ENCODE measurements at places on chromosomes 1 and 21.
A peak's percentile ranks its signal among the peaks of the same experiment; 100 is the strongest.

DNA sequence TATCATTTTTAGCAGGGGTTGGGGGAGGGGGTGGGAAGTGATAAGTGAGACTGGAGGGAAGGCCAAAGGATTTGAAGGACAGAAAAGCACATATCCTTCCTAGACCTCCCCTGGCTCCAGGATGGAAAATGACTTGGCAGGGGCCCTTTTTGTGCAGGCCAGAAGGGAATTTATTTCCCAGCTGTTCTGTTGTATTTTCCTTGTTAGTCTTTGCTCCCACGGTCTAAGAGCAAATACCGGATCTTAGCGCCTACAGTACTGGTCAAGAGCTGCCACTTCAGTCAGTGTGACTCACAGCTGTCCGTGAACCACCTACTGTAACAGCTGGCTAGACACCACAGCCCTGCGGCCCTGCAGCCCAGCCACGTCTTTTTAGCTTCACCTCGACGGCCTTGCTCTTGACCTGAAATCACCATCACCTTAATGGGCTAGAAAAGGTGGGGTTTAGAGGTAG, 51.0 kb upstream of the ERRFI1 start:
- DNase-seq, result no peak
- H3K27me3 ChIP-seq, result no peaks in the 10 kb centered on the region
- H3K4me3 ChIP-seq, result no peak overlapping the region
- peaks cover 52% of the 10 kb centered on the region for H3K4me1 ChIP-seq
- H3K27ac ChIP-seq, result peak overlapping the region; percentile 96

GRCh38 chr1:168252204-168252733, 26.5 kb downstream of the SFT2D2 start:
- H3K36me3 ChIP-seq, result peaks cover 55% of the 10 kb centered on the region
- no peak overlapping the region for H3K4me3 ChIP-seq
- peaks cover 5% of the 10 kb centered on the region for H3K4me1 ChIP-seq
- no peak for DNase-seq
- no peak overlapping the region for H3K27ac ChIP-seq

GRCh38 chr1:91066538-91066937, 44.7 kb upstream of the ZNF644 start:
- H3K27me3 ChIP-seq, result no peaks in the 10 kb centered on the region
- H3K4me1 ChIP-seq, result peaks cover 4% of the 10 kb centered on the region
- no peaks in the 10 kb centered on the region for H3K36me3 ChIP-seq
- DNase-seq, result no peak

DNA sequence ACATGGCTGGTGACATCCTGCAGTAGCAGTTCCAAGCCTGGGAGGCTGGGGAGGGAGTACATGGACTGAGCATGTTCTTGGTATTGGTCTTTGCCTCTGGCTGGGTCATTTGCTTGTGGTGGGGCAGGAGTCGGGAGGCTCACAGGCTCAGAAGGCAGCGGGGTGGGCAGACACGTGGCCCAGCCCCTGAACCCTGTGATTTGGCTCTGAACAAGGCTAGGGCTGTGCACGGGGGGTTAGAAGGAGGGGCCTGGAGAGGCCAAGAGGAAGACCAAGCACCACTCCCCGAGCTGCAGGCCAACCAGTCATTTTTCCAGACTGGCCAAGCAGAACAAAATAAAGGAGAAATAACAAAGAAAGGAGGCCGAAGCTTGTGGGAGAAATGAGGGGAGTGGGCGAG, 9.7 kb upstream of the PRELP start:
- H3K36me3 ChIP-seq, result no peaks in the 10 kb centered on the region
- peak overlapping the region; percentile 94 for H3K27ac ChIP-seq
- peaks cover 4% of the 10 kb centered on the region for H3K27me3 ChIP-seq
- H3K4me3 ChIP-seq, result no peak overlapping the region
- peaks cover 45% of the 10 kb centered on the region for H3K4me1 ChIP-seq

GRCh38 chr1:205600085-205600484, 31.7 kb downstream of the ELK4 start:
- H3K36me3 ChIP-seq, result peaks cover 18% of the 10 kb centered on the region
- H3K27ac ChIP-seq, result peak overlapping the region; percentile 75
- no peak overlapping the region for H3K4me3 ChIP-seq
- H3K27me3 ChIP-seq, result no peaks in the 10 kb centered on the region
- no peak for DNase-seq

GRCh38 chr1:64986903-64987871, 20.8 kb upstream of the JAK1 start:
- peaks cover 14% of the 10 kb centered on the region for H3K4me1 ChIP-seq
- DNase-seq, result no peak
- peaks cover 2% of the 10 kb centered on the region for H3K36me3 ChIP-seq

GRCh38 chr1:145714524-145715111, 4.7 kb upstream of the CD160 start:
- peaks cover 15% of the 10 kb centered on the region for H3K4me1 ChIP-seq
- no peak overlapping the region for H3K27ac ChIP-seq
- H3K36me3 ChIP-seq, result no peaks in the 10 kb centered on the region
- no peak for DNase-seq

DNA sequence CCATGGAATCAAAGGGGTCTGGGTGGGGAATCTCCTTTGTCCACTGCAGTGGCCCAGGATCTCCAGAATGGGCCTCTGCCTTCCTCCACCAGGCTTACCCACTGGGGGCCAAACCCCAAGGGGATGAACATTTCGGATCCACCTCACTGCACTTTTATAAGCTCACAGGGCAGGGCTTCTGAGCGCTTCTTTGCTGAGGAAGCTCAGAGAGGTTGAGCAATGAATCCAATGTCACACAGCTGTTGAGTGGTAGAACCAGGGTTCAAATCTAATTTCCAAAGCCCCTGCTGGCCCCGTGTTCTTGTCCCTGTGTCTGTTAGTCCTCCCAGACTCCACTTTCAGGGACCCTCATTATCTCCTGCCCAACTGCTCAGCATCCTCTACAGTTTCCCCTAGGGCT, 250.8 kb downstream of the GRIK3 start:
- H3K27ac ChIP-seq, result no peak overlapping the region
- no peaks in the 10 kb centered on the region for H3K4me1 ChIP-seq
- no peak overlapping the region for H3K4me3 ChIP-seq
- no peaks in the 10 kb centered on the region for H3K36me3 ChIP-seq
- DNase-seq, result no peak

- DNase-seq, result no peak
- peaks cover 35% of the 10 kb centered on the region for H3K27me3 ChIP-seq
- H3K4me1 ChIP-seq, result no peaks in the 10 kb centered on the region
Measured at GRCh38 chr1:229381234-229381633, 38.4 kb upstream of the CCSAP start.

- no peak overlapping the region for H3K4me3 ChIP-seq
- H3K27ac ChIP-seq, result no peak overlapping the region
- no peak for DNase-seq
Measured at GRCh38 chr1:118983558-118984041, 4.5 kb downstream of the TBX15 start.

- H3K4me1 ChIP-seq, result no peaks in the 10 kb centered on the region
- no peaks in the 10 kb centered on the region for H3K36me3 ChIP-seq
- no peak overlapping the region for H3K4me3 ChIP-seq
Measured at GRCh38 chr1:11471473-11471872, 7.5 kb upstream of the DISP3 start.

DNA sequence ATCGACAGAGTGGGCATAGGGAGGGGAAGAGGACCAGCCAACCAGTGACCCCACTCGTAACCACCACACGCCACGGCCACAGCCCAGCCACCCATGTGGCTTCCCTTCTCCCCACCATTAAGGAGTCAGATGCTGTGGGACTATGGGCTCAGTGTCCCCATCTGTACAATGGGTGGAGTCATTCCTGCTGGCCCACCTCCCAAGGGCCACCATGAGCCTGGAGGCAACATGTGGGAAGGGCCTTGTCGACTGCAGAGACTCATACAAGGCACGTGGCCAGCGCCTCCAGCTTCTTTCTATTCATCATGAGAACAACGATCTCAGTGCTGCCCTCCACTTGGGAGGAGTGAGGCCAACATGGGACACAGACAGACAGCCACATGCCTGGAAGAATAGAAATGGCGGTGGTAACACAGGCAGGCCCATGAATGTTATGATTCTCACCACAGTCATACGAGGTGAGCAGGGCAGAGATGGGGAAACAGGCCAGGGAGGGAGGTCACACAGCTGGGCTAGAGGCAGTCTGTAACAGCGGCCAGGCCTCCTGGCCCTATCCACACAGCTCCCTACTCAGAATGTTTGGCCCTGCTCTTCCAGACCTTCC, 16.1 kb downstream of the LRP8 start:
- DNase-seq, result no peak
- peaks cover 40% of the 10 kb centered on the region for H3K4me1 ChIP-seq
- H3K27ac ChIP-seq, result no peak overlapping the region
- no peaks in the 10 kb centered on the region for H3K27me3 ChIP-seq
- no peaks in the 10 kb centered on the region for H3K36me3 ChIP-seq

- no peak overlapping the region for H3K4me3 ChIP-seq
- no peaks in the 10 kb centered on the region for H3K27me3 ChIP-seq
- H3K4me1 ChIP-seq, result peaks cover 48% of the 10 kb centered on the region
Measured at GRCh38 chr1:158101927-158102326, 78.8 kb upstream of the CD1D start.

DNA sequence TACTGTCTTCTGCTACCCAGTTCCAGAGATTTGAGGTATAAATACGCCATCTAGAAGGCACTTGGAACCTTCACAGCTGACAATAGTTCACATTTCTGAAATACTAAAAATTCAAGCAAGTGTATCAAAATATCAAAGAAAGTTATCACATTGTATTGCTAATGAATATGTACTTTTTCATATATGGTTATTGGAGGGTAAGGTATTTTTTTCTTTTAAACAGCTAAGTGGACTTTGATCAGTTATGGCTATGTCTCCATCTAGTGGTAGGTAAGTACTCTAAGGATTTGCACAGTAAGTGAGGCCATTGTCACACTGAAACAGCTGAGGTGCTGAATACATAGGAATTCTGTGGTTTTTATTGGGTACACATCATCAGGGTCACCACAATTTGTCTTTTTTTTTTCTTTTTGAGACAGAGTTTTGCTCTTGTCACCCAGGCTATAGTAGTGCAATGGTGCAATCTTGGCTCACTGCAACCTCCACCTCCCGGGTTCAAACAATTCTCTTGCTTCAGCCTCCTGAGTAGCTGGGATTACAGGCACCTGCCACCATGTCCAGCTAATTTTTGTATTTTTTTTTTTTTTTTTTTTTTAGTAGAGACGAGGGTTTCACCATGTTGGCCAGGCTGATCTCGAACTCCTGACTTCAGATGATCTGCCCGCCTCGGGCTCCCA, 49.1 kb upstream of the CR2 start:
- H3K4me1 ChIP-seq, result peaks cover 2% of the 10 kb centered on the region
- peaks cover 20% of the 10 kb centered on the region for H3K27me3 ChIP-seq
- H3K27ac ChIP-seq, result no peak overlapping the region
- no peaks in the 10 kb centered on the region for H3K36me3 ChIP-seq
- DNase-seq, result no peak

GRCh38 chr1:60118085-60118484, 44.5 kb upstream of the C1orf87 start:
- peaks cover 43% of the 10 kb centered on the region for H3K27me3 ChIP-seq
- H3K36me3 ChIP-seq, result no peaks in the 10 kb centered on the region
- no peak for DNase-seq
- peaks cover 20% of the 10 kb centered on the region for H3K4me1 ChIP-seq

DNA sequence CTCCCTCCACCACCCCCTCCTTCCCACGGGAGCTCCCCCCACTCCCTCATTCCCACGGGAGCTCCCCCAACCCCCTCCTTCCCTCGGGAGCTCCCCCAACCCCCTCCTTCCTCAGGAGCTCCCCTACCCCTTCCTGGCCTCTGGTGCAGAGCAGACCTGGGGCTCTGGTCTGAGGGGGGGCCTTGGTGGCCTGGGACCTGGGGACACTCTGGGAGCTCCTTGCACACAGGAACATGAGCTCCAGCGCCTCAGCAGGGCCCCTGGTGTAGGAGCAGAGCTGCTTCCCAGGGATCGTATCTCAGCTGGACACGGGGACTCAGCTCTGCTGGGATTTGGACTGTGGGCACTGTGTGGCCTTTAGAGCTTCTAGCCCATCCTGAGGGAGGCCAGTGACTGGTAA, 19.7 kb upstream of the PRSS38 start:
- no peak for DNase-seq
- H3K4me1 ChIP-seq, result peaks cover 45% of the 10 kb centered on the region
- no peaks in the 10 kb centered on the region for H3K36me3 ChIP-seq

DNA sequence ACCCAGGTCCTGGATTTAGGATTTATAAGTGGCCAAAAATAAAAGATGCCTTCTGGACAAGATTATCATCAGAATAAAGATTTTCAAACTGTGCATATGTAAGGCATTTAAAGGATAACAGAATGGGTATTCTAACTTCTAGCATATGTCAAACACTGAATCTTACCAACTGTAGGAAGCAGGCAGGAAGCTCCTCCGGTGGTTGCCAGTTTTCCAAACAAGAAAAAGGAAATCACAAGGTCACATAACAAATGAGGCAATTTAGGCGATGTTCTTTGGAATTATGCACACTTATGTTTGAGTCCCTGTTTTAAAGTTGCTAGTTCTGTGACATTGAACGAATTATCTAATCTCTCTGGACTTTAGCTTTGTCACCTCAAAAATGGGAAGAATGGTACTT, 48.9 kb downstream of the ATP6V1G3 start:
- peaks cover 12% of the 10 kb centered on the region for H3K4me1 ChIP-seq
- no peaks in the 10 kb centered on the region for H3K27me3 ChIP-seq
- no peak overlapping the region for H3K27ac ChIP-seq
- DNase-seq, result no peak

DNA sequence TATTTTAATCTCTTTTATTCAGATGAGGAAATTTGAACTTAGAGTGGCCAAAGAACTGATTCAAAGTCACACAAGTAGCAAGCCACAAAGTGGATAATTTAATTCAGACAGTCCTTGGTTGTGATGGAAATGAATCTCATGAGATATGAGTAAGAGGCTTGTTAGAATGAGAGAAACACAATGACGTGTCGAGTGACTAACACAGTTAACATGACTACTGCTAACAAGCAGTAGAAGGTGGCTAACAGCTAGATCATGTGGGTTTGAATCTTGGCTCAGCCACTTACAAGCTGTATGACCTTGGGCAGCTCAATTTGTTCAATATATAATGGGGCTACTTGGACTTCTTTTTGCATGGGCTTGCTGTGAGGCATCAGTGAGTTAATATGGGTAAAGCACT, 104.5 kb upstream of the LMO4 start:
- peaks cover 11% of the 10 kb centered on the region for H3K4me1 ChIP-seq
- H3K4me3 ChIP-seq, result no peak overlapping the region
- H3K27me3 ChIP-seq, result no peaks in the 10 kb centered on the region
- no peak for DNase-seq

DNA sequence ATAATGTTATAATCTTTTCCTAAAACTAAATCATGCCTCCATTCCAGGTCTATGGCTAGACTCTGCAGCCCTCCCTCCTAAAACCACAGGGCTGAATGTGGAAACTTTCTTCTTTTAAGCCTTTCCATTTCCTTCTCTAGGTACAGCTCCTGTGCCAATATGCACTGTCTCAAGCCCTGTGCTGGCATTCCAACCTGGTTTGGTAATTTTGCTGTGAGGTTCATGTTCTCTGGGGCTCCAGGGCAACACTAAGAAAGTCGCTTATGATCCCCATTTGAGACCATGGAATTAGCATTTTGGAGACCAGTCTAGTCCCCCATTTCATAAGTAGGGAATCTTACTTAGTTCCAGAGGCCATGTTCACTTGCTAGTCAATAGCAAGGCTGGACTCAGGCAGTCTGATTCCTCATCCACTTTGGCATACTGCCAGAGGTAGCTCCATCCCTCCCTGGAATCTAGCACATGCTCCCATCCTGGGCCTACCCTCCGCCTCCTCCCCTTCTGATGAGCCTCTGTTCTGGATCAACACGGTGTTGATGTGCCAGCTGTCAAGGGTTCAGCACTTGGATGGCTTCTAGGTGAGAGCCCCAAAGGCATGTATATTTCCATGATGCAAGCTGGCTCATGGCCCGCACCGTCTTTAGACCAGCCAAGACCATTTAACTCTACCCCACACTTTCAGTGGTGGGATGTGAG, 36.5 kb downstream of the ZMYND12 start:
- peaks cover 3% of the 10 kb centered on the region for H3K27me3 ChIP-seq
- H3K27ac ChIP-seq, result no peak overlapping the region
- H3K4me1 ChIP-seq, result peaks cover 48% of the 10 kb centered on the region
- H3K36me3 ChIP-seq, result no peaks in the 10 kb centered on the region
- H3K4me3 ChIP-seq, result no peak overlapping the region
- DNase-seq, result no peak

Measured in mesothelial cell of epicardium (in vitro differentiated cells).